ENCODE measurements at places on chromosomes 7 and 10.

GRCh38 chr10:60842694-60843093 lies 64.4 kb downstream of the CDK1 start:
- DNase-seq, result no peak

DNA sequence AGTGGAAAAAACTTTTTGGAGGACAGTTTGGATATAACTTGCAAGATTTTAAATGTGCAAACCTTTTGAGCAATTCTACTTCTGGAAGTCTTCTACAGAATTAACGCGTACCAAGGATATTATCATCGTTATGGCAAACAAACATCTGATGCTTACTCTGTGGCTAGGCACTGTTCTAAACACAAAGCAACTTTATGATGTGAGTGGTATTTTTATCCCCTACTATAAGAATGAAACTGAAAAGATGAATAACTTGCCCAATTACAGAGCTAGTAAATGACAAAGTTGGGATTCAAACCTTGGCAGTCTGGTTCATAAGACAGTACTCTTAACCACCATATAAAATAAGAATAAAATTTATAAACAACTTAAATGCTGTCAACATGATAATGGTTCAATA lies 15.8 kb downstream of the ASZ1 start:
- no peak for DNase-seq

GRCh38 chr10:5544216-5544805 lies 19.6 kb downstream of the CALML3 start:
- DNase-seq, result no peak

DNA sequence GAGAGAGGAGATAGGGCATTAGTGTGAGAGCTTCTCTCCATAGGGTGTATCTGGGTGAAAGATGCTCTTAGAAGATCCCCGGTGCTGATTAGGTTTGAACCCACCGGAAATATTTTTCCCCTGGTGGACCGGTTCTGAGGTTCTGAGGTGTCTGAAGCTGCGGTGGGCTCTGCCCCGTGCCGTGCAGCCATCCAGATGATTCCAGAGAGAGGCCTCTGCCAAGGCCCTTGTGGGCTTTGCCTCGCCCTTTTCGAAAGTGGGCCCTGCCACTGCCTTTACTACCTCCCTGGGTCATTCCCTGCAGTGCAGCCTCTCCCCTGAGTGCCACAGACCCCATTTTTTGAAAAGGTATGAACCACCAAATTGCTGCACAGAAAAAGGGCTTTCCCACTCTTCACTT lies 2.8 kb downstream of the GIMAP8 start:
- DNase-seq, result peak; percentile 23

DNA sequence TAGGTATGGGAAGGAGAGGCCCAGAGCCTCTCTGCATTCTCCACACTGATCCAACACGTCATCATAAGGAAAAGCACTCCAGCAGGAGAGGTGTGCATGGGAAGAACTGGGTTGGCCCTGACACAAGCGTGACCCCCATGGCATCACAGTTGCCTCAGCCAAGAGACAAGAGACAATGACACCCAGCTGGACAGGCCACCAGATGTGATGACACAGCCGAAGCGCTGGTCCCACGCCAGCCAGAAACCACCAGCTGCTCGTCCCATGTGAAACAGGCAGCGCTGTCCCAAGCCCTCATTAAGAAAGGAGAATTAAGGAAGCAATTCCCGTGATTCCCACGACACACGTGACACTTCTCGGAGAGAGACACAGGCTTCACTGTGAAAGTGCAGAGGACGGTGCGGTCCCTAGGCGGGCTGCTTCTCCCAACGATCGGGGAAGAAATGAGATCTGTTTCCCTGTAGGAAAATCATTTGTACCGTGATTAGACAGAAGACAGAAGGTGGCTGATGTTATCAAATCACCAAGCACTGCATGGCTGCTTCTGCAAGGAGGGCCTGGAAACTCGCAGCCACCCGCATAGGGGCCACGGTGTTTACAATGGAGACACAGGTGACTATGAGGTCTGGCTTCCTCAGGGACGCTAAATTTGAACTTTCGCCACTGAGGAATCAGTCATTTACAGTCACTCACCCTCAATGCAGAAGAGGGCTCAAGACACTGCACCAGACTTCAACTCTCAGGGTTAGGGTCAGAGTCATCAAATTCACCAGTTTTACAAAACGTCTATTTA lies 74.5 kb downstream of the DIP2C start:
- DNase-seq, result no peak

DNA sequence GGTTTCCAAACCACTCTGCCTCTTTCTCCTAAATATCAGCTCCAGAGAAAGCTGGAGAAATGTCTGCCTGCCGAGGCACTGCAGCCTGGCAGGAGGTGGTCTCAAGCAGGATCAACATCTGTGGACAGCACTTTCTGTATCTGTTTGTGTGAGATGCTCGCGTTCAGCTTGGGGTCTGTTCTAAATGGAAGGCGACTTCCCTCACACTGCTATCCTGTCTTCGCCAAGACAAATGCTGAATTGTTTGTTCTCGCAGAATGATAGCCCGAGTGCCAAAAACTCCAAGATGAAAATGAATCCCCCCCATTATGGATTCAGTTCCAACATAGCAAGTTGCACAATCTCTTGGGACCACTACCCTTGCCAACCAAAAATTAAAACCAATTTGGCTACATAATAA lies 72.2 kb upstream of the PALS2 start:
- DNase-seq, result no peak

- no peak for DNase-seq
These were observed 8.8 kb upstream of the FZD8 start for GRCh38 chr10:35650894-35651293.

- DNase-seq, result peak; percentile 74
These were observed at the start of gene USP6NL for GRCh38 chr10:11611248-11612020. TSS of gene USP6NL (minus strand) at chr10:11611650. CDS start at chr10:11597634, 14,016 bp downstream.

DNA sequence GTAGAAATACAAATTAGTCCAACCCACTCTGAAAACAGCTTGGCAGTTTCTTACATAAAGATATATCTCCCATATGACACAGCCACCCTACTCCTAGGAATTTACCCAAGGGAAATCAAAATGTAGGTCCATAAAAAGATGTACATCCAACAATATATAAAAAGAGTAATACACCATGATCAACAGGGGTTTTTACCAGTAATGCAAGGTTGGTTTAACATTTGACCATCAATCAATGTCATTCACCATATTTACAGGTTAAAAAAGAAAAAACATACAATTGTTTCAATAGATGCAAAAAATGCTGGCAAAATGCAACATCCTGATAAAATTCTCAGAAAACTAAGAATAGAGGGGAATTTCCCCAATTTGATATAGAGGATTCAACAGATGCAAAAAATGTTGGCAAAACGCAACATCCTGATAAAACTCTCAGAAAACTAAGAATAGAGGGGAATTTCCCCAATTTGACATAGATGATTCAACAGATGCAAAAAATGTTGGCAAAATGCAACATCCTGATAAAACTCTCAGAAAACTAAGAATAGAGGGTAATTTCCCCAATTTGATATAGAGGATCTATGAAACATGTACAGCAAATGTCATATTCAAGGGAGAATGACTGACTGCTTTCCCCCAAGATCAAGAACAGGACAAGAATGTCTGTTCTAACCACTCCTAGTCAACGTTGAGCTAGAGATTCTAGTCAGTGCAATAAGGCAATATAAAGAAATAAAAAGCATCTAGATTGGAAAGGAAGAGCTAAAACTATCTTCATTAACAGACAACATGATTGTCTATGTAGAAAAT lies 13.7 kb downstream of the ADAP1 start:
- no peak for DNase-seq

DNA sequence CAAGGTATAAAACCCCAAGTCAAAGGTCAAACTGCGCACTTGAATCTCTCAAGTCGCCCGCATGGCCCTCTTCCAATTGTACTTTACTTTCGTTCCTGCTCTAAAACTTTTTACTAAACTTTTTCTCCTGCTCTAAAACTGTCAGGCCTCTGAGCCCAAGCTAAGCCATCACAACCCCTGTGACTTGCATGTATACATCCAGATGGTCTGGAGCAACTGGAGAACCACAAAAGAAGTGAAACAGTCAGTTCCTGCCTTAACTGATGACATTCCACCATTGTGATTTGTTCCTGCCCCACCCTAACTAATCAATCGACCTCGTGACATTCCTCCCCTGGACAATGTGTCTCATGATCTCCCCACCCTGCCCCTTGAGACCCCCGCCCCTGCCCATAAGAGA lies 35.6 kb upstream of the PIK3CG start:
- no peak for DNase-seq

- DNase-seq, result no peak
These were observed 116.4 kb upstream of the MKI67 start for GRCh38 chr10:128242641-128243040.

DNA sequence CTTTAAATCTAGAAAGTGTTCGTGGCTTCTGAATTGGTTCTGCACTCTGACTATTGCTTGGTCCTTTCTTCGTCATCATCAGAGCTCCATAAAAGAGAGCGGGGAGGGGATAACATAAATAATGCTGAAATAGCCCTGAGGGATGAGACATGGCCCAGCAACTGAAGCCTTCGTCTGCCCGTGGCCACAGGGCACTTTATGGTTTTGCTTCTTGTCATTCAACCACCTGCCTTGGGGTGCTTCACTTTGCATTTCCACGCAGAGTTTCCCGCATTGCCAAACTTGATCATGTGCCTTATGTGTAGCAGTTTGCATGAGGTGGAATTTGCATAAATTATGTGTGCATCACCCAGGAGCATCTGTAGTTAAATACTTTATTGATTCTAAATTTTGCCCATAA lies 15.9 kb downstream of the GSTO2 start:
- DNase-seq, result no peak

GRCh38 chr10:127194599-127194998 lies 1.8 kb downstream of the INSYN2A start:
- no peak for DNase-seq

GRCh38 chr10:76442113-76442512 lies 1010.7 kb downstream of the LRMDA start:
- DNase-seq, result no peak

GRCh38 chr10:91711885-91712680 lies 79.2 kb upstream of the PPP1R3C start:
- DNase-seq, result no peak

- DNase-seq, result no peak
These were observed 49.6 kb upstream of the TPK1 start for GRCh38 chr7:144885478-144885877.

DNA sequence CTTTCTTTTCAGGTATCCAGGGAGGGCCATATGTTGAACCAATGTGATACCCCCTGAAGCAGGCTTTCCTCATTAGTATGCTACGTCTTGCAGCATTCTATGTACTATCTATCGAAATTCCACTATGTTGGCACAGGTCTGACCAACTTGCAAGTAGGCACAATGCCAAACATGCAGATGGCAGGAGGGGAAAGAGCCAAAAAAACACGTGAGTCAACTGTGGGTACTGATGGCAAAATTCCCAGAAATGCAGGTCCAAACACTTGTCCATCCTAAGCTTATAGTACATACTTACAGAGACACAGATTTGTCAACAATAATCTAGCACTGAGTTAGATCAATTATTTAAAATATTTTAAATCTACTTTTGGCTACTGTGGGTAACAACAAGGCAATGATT lies 394.9 kb downstream of the DGKB start:
- no peak for DNase-seq

DNA sequence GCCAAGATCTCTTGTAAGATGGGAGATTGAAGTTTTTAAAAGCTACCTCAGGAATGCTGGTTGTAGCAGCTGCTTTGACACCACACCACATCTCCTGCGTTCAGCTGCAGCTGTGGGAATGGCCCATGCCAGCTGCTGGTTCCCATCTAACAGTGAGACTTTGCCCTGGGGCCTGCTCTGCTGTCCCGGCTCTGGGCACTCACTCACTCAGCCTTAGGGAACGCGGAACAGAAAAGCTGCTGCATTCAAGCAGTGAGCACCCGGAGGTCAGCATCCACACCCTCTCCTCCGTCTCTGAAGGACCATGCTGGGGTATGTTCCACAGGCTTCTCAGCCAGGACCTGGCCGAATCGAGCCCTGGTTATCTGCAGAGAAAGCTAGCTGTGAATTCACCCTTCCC lies 197.1 kb upstream of the CXCL12 start:
- DNase-seq, result no peak

GRCh38 chr10:96417441-96417840 lies 58.6 kb upstream of the OPALIN start:
- no peak for DNase-seq

DNA sequence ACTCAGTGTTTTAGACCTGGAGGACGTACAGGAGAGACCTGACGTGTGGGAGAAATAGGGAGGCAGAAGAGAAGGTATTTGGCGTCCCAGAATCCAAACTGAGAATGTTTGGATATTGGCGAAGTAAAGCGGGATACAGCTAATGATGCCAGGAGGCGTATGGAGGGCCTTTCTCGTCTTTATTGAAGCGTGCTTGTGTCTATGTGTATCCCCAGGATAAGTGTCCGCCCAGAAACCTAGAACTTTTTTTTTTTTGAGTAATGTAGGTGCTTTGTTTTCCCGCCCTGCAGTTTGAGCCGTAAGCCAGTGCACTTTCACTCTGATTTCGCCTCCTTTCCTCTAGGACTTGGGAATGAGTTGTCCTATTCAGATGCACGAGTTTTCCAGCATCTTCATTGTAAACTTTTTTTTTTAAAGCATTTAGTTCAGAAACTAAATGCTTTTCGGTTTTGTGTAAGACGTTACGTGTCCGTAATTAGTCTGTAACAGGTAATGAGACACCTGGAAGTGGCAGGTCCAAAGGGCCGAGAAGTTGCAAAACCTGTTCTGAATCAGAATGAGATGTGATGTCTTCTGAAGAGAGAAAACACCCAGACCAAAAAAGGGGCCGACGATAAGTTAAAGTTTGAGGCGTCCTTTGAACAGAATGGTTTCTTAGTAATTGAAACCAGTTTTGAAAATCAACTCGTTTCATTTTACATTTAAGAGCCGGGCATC lies 746 bp downstream of the ARL5B start:
- DNase-seq, result peak; percentile 27

DNA sequence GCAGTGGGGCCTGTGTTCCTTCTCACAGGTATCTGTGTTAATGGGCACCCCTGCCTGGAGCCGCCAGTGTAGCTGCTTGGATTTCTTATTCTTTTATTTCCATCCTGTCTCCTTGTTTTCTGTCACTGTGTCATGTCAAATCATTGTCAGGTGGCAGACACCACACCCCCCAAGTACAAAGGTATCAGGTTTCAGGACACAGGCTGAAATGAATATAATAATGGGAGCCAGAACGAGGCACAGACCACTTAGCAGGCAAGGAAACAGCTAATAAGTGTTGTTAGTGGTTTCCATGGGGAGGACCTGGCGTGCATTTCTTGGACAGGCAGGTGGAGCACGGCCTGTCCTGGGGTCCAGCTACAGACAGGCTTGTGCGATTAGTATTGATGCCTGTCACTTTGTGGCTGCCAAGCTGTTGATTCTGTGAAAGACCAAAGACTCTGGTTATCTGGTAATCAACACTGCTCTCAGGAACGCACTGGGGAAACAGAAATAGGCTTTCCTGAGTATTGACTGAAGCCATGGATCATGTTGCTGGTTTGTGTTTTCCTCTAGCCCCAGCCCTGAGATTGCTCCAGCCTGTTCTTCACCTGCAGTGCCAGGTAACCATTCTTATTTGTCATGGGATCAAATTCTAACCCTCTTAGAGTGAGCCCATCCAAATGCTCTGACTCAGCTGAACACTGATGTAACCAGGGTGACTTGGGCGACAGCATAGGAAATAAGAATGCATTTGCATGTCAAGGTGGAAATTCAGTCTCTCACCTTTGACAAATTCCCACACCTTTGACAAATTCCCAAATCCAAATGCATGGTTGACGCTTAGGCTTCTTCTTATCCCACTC lies 1002.0 kb downstream of the LRMDA start:
- DNase-seq, result no peak
